ENCODE measurements at places on chromosomes 13 and 19.
A peak's percentile ranks its signal among the peaks of the same experiment; 100 is the strongest.

GRCh38 chr13:49464085-49464484 lies 20.0 kb downstream of the SETDB2 start:
- no peak for DNase-seq

DNA sequence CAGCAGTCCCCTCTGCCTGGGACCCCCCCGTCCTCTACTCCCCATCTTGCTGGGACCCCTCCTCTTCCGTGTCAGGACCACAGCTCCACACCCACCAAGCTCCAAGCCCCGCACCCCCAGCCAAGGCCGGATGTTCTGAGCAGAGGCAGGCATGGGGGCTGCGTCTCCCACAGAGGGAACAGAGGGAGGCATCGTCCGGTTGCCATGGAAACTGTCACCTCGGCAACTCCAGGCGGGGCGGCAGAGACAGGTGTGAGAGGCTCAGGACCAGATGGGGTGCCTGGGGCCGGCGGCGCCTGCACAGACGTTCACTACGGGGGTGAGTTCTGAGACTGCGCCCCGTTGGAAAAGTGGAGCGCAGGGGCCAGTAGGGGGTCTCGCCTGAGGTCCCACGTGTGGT lies 5.4 kb downstream of the RNU6-9 start:
- DNase-seq, result peak; percentile 55

GRCh38 chr19:42284591-42285341 lies 15.7 kb downstream of the CIC start:
- peak; percentile 41 for DNase-seq

DNA sequence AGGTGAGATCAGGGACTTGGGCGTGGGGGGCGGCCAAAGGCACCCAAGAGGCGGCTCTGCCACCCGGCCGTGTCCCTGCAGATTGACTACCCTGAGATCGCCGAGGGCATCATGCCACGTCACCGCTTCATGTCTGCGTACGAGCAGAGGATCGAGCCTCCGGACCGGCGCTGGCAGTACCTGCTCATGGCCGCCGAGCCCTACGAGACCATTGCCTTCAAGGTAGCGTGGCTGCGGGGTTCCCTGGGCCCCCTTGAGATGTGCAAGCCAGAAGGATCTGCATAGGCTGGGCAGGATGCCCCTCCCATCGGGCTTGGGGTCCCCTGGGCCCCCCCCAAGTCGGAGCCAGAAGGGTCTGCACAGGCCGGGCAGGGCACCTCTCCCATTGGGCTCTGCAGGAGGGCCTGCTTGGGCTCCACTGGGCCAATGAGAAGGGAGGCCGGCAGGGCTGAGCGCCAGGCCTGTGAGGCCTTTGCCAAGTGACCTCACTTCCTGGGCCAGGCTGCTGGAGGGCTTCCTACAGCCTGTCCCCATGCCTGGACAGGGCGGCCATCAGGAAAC lies 2.2 kb upstream of the AMH start:
- DNase-seq, result no peak

DNA sequence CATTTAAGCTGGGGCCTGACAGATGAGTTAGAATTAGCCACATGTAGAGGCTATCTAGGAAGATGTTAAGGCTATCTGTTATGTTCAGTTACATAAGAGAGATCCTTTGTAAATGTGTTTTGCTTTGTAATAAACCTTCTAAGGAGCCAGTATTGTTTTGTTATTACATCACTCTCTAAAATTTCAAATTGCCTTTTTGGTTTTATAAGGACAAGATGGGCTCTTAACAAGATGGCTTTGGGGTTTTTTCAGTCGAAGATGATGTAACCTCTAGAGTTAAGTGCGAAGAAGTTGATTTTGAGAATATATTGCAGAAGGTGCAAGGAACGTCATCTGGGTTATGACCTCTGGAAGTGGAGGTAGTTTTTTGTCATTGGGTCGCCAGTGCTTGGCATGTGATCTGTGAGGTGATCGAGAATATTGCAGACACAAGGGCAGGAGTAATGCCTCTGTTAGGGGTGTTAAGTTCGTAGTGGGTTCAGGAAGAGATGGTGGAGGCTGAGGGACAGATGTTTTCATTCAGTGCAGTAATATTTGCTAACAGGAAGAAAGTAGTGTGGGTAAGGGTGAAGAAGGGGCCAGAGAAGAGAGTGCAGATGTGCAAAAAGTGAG lies 12.7 kb downstream of the LSM14A start:
- no peak for DNase-seq
